ENCODE measurements at places on chromosomes 12 and 14.

GRCh38 chr14:71804992-71805391 lies 127.2 kb upstream of the RGS6 start:
- no peak for DNase-seq

DNA sequence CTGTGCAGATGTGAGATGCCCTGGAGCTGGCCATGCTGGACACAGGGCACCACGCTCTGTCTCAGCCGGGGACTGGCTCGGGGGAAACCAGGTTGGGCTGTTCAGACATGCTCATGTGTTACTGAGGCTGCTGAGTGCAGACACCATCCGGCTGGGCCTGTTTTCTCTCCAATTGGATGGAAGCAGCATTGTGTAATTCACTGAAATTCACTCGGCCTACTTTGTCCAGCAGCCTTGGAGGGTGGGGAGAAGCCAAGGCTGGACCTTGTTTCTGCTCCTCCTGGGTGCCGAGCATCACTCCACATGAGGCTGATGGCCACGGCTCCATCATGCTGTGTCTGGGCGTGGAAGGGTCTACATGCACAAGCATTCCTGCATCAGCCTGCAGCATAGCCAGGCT lies 130.7 kb downstream of the SMOC1 start:
- peak; percentile 71 for DNase-seq

GRCh38 chr14:77582511-77582910 lies 33.9 kb downstream of the SPTLC2 start:
- no peak for DNase-seq

GRCh38 chr12:93361151-93361919 lies 16.4 kb upstream of the NUDT4 start:
- DNase-seq = no peak

GRCh38 chr12:105915997-105916759 lies 222.6 kb downstream of the NUAK1 start:
- no peak for DNase-seq

DNA sequence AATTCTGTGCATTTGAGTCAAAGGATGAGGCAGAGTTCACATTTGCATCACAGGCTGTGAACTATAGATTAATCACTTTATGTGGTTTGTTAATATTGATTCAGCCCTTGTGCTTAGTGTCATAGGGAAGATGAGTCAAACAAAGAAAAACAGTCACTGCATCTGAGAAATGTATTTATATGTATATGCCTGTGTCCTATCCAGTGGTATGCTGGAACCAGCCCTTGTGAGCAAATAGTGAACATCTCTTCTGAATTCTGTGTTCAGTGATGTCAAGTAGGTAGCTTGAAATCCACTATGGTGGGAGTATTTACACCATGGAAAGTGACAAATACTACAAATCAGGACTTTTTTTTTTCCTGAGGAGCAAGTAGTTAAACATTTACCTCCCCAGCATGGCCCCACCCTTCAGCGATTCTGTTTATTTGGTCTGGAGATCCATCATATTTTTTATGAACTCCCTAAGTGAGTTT lies 128.5 kb downstream of the HMGA2 start:
- no peak for DNase-seq

GRCh38 chr12:131842169-131842568 lies 14.0 kb downstream of the MMP17 start:
- DNase-seq = no peak

- no peak for DNase-seq
Observed at GRCh38 chr12:88922816-88923215, 342.5 kb upstream of the KITLG start.

- no peak for DNase-seq
Observed at GRCh38 chr12:77062846-77063461, 2.4 kb downstream of the E2F7 start.

- DNase-seq = no peak
Observed at GRCh38 chr12:116927244-116927940, 16.6 kb downstream of the FBXW8 start.

DNA sequence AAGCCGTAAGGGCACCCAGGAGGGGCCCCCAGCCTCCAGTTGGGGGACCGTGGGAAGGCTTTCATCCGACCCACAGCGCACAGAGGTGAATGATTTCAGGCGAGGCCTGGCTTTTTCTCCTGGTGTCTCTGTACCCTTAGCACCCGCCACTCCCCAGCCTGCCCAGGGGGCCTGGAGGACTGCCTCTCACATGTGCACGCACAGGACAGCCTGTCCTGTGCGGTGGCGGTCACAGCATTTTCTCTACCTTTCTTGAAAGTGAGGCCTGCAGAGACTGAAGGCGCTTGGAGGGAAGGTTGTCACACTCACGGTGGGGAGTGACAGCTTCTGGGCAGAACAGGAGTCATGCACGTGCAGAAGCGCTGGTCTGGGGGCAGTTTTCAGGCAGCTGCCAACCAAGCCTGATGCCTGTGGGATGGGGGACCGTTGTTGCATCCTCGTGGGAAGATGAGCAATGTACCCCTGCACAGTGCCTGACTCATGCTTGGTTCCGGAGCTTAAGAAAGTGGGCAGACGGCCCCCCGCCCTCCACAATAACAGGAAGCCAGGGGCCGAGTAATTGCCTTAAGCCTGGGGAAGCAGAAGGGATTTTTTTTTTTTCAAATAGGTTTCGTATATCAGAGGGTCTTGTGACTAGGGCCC lies 148.1 kb downstream of the TSPAN9 start:
- no peak for DNase-seq

DNA sequence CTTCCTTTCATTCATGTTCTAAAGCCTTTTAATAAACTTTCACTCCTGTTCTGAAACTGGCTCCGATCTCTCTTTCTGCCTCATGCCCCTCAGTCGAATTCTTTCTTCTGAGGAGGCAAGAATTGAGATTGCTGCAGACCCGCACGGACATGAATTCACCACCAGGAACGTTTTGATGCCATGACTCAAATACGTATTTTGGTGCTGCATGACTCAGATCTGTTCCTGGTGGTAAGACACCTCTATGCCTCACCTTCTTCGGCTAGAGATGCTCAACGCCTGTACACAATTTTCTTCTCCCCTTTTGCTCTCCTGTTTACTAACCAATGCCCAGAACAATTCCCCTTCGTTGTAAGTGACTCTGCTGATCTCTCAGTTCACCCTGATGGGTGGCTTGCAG lies 52.0 kb upstream of the RIMBP2 start:
- no peak for DNase-seq

DNA sequence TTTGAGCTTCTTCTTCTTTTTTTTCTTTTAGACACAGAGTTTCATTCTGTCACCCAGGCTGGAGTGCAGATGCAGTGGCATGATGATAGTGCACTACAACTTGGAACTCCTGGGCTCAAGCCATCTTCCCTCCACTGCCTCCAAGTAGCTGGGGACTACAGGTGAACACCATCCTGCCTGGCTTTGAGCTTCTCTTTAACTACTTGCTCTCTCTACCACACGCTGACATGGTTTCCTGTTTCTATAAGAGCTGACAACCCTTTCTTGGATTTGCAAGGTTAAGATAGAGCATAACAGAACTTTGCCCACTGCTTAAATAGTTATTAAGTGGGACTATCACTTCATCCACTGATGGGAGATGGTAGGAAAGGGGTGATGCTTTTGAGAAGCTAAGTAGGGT lies 82.4 kb upstream of the SLC38A2 start:
- DNase-seq = no peak

DNA sequence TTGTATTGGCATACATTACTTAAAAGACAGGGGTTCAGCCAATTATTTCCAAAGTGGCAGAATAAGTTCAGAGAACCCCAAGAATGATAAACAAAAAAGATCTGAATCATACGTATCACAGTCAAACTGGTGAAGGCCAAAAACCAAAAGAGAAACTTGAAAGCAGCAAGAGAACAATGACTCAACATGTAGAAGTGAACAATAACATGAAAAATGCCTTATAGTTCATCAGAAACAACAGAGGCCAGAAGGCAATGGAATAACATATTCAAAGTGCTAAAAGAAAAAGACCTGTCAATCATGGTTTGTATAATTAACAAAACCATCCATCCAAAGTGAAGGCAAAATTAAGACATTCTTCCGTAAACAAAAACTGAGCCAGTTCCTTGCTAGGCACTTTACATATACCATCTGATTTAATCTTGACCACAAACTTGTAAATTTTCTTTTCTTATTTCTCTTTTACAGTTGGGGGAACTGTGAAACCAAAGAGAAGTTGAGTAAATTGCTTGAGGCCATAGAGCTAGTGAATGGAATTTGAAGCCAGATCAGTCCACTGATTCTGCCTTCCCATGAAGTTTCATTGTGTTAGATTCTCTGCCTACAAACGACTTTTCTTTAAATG lies 232.1 kb upstream of the SEL1L start:
- no peak for DNase-seq

GRCh38 chr14:27573018-27573417 lies 975.2 kb upstream of the NOVA1 start:
- no peak for DNase-seq

GRCh38 chr14:97993508-97994019 lies 1196.4 kb downstream of the VRK1 start:
- DNase-seq = no peak

DNA sequence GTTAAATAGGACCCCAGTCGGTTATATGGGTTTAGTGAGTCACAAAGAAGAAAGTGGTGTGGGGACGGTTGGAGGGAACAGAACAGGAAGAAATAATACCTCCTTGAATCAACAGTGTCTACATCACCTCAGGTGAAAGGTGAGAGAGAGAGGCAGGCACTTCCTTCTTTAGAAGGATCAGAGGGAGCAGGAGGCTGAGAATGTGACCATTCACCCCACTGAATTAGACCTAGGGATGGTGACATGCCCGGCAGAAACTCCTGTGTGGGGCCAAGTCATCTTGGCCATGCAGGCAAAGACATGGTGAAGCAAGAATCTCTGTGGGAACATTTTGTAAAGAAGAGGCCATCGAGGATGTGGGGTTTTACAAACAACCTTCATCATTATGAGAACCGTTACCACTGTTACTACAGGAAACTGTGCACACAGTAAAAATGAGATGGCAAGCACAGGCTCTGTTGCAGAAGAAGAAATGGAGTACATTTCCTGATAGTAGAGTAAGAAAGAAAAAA lies 1196.9 kb downstream of the VRK1 start:
- no peak for DNase-seq

- no peak for DNase-seq
Observed at GRCh38 chr14:20470603-20470901, 1.3 kb downstream of the PNP start.

- no peak for DNase-seq
Observed at GRCh38 chr12:67710582-67710981, 62.0 kb downstream of the DYRK2 start.

DNA sequence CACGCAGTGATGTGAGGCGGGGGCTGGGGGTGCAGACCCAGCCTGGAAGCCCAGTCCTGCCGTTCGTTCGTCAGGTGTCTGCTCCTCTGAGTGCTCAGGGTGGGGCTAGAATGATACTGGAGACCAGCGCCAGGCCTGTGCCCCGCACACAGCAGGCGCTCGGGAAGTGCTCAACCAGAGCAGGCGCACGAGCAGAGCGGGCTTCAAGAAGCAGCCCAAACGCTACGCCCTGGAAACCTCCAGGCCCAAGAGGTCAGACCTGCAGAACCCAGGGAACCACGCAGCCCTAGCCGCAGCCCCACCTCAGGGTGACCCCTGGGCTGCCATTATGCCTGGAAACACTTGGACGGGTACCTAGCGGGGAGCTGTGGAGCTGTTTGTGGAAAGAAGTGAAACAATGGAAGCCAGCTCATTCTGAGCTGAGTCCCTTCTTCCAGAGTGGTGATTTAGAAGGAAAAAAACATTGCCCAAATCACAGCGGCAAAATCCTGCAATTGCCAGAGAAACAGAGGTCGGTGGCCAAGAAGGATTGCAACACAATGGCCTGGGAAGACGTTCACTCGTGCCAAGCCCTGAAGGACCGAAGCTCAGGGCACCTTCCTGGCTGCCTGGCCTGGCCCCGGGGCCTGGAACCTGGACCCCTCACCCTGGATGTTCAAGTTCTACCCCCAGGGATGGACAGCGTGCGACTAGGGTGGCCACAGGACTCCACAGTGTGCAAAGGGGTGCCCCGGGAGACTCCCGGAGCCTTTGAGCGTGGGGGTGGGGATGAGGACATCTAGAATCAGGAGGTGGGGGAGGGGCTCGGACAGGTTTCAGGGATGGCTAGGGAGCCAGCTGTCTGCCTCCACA lies 40.4 kb upstream of the DIO3 start:
- peak; percentile 72 for DNase-seq

GRCh38 chr12:113453330-113453729 lies 18.3 kb downstream of the LHX5 start:
- no peak for DNase-seq

DNA sequence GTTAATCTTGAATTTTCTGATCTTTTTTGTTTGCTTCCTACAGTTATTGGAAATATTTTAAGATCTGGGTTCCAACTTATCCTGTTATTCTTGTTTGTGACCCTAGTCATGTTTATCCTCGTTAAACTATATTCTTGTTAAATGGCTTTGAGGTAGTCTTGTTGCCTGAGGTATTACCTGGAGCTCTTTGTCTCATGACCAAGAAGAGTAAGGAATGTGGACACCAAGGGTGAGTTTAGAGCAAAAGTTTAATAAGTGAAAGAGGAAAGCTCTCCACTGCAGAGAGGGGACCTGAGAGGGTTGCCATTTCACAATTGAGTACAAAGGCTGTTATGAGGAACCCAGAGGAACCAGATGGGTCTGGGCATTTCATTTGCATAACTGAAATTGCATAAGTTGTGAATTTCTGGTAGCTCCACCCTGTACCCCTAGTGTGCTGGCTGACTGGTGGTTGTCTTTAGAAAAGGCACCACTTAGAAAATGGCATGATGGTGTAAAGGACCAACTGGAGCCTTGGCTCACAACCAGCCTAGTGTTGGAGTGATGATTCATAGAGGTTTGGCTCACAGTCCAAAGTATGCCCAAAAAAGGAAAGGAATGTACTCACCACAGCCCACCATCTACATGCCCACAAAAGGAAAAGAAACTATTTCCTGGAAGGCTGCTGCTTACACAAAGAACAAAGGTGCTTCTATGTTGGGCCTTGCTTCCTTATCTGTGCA lies 36.7 kb upstream of the RESF1 start:
- no peak for DNase-seq

DNA sequence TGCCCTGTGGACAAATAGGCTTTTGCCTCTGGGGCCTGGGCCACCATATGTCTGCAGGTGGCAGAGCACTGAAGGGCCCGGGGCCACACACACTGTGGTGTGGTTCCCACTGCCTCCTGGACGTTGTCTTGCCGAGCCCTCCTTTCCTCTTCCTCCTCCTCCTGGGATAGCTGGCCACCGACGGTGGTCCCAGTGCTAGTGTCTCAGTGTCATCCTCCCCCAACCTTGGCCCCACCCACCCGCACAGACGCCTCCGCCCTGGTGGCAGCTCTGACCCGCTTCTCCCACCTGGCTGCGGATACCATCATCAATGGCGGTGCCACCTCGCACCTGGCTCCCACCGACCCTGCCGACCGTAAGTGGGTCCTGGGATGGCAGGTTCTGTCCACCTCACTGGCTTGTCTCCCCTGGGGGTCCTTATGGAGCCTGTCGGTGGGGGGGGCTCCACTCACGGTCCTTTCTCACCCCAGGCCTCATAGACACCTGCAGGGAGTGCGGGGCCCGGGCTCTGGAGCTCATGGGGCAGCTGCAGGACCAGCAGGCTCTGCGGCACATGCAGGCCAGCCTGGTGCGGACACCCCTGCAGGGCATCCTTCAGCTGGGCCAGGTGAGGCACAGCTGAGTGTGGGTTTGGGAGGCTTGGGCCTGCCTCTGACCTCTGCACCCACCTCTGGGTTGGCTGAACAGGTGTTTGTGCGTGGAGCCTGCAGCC lies 23.5 kb downstream of the HIP1R start:
- no peak for DNase-seq

- no peak for DNase-seq
Observed at GRCh38 chr14:66152747-66153146, 333.4 kb upstream of the CCDC196 start.

Measured in sigmoid colon (tissue), 7 donors.